Hematopoietic multipotent progenitor cell treated with erythropoietin and hydrocortisone succinate and interleukin-3 and kit ligand, for 4 days (in vitro differentiated cells): ENCODE measurements at places on chromosomes 1 and 21.

DNA sequence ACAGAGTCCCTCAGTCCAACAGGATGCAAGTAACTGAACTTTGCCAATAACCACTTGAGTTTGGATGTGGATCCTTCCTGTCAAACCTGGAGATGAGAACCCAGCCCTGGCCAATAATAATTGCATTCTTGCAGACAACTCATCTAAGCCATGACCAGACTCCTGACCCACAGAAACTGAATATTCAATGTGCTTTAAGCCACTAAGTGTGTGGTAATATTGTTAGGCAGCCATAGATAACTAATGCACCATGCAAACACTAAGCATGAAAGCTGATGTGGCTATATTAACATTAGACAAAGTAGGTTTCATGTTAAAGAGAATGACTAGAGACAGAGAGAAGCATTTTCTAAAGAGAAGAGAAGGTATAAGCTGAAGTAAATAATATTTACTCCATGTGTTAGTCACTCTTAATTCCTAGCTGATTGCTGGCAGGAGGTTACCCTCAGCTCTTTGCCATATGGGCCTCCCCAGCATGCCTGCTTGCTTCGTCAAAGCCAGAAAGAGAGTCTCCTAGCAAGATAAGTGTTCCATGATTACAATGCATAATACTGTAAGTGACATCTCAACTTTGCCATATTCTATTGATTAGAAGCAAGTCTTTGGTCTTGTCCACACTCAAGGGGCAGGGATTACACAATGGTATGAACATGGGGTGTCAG, 276.4 kb upstream of the PLXNA2 start:
- DNase-seq = no peak

GRCh38 chr1:53438427-53439336, 20.5 kb upstream of the DMRTB1 start:
- no peak for DNase-seq

- DNase-seq = no peak
Measured at GRCh38 chr1:162548170-162548569, 13.4 kb upstream of the UAP1 start.

- DNase-seq = no peak
Measured at GRCh38 chr1:12460911-12461621, 156.9 kb downstream of the DHRS3 start.

DNA sequence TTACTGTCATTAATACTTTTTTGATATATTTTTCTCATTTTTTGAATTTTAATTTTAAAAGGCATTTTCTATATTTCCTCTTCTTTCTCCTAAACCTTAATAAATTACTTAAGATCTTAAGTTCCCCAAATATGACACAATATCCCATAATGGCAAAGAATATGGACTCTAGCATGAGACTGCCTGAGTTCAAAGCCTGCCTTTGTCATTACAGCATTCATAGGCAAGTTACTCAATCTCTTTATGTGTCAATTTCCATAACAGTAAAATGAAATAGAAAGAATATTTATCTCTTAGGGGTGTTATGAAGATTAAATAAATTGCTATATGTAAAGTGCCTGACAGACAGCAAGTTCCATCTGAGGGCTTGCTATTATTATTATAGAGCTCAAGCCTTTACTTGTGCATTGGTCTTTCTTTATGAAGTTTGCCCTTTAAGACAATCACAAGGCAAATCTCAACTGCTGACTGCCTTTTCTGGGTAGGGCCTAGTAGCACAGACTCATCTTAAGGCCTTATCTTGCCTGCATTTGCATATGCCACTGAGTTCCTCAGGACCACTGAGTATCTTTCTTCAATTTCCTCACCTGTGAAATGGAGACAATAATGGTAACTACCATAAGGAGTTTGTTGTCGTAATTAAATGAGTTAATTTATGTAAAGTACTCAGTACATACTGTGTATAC, 231.0 kb downstream of the NRIP1 start:
- DNase-seq = no peak

- no peak for DNase-seq
Measured at GRCh38 chr1:22760455-22760854, 49.8 kb downstream of the EPHB2 start.

DNA sequence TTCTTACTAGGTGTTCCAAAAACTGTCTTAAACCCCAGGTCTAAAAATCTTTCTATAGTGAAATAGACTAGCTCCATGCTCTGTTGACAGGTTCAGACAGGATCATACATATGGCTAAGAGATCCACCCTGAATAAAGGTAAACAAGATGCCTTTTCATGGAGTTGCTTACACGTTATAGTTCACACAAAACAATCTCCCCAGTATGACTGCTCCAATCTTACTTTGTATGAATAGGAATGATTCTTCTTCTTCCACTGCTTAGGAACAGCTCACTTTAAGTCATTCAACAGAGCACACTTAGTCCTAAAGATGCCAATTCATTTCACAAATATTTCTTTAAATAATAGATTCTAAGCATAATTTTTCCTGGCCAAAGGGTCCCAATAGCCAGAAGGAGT, 16.0 kb downstream of the ELK4 start:
- no peak for DNase-seq

DNA sequence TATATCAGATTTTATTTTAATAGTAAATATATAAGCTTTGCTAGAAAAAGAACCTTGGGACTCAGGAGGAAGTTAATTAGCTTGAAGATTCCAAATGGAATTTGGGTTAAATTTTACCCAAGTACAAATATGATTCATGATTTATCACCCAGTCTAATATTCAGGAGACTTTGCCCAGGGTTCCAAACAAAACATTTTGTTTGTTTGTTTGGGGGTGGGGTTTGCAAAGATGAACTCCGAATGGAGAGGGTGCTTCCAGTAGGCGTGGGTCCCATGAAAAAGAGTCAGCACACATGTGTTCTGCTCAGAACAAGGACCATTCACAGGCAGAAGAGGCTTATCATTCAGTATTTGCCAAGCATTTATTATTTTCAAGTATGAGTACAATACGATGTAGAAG, 23.5 kb downstream of the KCNT2 start:
- DNase-seq = no peak

DNA sequence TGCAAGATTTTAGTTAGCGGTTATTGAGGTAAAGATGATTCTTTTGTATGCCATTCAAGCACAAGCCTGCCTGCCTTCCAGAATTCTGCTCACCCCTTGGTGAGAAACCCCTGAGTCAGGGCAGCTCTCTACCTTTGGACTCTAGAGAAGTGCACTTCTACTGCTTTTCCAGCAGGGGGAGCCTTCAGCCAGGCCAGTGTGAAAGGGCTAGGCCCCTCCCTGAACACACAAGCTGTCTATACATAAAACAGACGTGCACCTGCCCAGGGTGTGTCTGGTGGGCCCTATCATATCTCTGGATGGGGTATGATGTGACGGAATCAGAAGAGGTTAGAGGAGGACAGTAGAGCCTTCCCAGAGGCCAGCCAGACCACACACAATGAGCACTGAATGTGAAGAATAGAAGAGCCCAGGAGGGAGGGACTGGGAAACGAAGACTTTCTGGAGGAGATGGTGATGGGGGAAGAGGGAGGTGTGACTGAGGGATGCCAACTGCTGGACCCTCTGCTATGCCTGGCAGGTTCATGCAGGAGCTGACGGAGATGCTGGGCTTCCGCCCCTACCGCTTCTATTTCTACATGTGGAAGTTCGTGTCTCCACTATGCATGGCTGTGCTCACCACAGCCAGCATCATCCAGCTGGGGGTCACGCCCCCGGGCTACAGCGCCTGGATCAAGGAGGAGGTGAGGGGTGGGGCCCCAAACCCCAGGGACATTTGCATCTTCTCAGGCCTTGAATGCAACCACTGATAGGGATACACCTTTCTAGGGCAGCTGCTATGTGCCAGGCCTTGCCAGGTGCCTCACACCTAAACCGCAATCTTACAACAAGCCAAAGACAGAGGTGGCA, 13.0 kb upstream of the KCNC4 start:
- peak; percentile 74 for DNase-seq

- DNase-seq = no peak
Measured at GRCh38 chr1:213969958-213970555, 17.7 kb upstream of the PROX1 start.

DNA sequence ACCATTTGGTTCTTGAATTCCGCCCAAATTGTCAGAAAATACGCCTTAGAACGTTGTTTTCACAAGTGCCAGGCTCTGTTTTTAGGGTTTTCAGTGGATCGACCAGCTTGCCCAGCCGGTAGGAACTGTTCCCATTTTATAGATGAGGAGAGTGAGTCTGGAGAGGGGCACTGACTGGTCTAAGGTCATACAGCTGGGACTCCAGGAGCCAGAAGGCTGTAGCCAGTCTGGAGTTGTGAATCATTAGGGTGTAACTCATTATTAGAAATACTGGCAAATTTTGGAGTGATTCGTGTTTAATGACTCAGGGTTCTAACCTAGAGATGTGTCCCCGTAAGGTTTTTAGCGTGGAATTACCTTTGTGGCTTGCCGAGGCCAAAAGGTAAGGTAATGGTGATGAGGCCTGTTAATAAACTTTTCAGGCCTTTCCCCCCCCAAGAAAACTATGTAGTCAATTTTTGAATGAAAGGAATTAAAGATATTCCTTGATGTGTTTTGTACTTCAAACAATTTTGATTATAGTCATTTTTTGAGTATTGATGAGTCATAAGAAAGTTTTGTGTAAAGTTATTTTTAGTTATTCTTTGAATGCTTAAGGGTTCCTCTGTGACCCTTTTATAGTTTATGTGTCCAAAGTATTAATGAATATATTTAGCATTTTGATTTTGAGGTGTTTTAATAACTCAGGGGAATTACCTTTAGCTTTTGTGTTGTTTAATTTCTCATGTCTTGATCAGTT, 2.1 kb downstream of the DYRK1A start:
- peak; percentile 53 for DNase-seq

- DNase-seq = no peak
Measured at GRCh38 chr1:29460041-29460610, 223.8 kb downstream of the PTPRU start.

DNA sequence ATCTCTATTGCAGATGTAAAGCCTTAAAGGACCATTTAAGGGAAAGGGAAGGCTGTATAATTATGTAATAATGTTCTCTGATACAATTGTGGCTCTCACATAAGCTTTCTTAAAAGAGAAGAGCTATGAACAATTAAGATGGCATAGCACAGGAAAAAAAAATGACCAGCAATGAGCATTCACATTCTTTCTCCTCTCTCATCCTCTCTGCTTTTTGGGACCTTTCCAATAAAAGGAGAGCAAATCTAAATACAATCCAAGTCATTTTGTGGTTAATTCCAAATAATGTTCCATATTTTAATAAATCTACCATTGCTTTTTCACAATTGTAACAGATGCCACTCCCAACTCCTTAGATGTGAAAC, 23.5 kb downstream of the SMYD3 start:
- DNase-seq = no peak

DNA sequence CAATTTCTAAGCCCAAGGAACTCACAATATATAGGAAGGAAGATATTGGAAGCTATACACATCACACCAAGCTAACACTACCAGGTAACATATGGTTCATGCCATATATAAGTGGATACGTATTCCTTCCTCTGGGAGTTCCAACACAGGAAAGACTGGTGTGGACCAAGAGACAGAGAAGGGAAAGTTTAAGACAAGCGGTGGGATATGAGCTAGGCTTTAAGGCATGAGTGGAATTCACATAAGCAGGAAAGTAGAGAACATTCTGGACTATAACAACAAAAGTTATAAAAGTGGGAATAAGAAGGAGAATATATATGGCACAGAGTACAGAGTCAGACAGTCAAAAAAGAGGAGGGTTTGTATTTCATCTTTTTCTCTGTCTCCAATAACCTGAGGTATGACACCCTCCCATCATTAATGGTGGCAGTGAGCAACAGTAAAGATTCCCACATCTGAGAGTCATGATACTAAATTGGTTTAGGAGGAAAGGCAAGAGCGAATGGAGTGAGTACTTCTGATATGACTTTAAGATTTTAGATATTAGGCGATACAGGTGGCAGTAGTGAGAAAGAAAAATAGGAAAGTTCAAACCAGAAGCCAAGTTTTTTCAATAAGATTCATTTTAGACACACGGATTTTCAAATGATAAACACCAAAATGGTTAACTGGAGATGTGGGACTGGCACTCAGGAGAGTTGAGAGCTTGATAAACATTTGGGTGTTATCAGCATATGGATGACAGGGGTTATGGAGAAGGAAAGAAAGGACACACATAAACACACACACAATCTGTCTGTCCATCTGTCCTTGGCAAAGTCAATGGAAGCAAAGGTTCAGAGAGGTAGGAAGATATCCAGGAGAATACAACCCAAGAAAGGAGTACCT, 87.4 kb upstream of the TTC39A start:
- DNase-seq = no peak

DNA sequence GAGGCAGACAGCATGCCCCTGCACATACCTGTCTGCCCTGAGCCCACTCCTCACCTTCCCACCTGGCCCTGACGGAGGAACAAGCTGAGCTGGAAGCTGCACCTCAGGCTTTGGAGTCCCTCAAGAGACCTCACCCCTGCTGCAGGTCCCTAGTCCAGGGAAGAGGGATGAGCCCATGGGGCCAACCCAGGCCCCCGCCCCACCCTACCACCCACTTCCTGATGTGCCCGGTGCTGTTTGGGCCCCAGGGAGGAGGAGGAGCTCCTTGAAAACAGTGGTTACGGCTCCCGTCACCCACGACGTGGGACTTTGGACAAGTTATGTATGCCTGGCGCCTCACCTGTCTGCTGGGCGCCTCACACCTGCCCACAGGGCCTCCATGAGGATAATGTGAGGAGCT, 250.2 kb downstream of the NPHP4 start:
- DNase-seq = no peak

GRCh38 chr21:36208326-36209013, 51.8 kb downstream of the DOP1B start:
- no peak for DNase-seq

DNA sequence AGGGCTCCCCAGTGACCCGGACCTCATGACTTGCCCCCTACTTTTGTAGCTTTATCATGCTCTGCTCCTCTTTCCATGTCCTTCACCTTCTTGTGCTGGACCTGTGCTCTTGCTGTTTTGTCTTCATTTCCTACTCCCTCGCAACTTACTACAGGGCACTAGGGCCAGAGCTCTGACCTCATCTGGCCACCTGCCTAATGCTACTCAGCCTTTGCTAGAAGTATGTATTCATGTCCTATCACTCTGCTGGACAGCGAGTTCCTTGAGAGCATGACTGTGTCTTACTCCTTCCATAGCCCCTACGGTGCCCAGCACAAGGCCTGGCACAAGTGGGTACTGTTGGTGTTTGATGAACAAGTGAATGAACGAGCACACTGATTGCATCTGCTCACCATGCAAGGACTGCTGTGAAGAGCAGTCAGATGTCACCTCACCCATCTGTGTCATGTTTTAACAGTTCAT, 1.9 kb downstream of the MTFR1L start:
- no peak for DNase-seq

DNA sequence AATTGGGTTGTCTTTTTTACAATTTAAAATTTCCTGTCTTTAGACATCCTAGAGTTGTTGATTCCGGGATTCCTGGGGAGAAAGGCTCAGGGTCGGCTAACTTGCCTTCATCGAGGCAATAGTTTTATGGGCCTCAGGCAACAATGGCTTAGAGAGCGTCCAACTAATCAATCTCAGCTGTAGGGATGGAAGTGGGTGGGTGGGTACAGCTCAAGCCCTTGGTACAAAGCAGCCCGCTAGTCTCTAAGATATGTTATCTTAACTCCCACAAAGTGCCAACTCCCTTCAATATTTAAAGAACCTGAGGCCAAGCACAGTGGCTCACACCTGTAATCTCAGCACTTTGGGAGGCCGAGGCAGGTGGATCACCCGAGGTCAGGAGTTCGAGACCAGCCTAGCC, 6.9 kb upstream of the FMN2 start:
- DNase-seq = no peak
